ENCODE measurements at places on chromosomes 7 and 10.

DNA sequence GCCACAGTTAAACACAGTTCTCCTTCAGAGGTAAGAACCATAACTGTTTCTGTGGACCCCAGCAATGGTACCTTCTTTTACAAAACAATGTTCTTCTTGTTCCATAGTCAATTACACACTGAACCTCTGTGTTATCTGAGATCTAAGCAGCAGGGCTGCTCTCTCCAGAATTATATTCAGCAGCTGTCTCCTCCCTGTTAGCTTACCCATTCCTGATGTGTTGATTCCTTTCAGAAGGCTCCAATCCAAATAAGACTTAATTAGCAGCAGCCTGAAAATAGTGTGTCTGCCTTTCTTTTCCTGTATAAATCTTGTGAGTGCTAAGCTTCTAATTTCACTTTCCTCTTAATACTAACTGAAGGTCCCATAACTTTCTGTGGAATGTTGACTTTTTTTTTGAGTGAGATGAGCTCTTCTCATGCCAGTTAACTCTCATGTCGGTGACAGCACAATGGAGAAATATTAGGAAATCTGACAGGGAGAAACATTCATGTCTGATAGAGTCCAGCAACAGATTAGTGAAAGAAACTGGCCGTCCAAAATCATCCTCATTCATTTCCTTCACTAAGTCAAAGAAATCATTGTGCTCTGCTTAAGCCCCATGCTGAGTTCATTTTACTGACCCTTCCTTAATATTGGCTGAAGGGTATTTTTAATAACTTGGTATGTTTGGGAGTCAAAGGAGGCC lies 226.5 kb downstream of the PRKG1 start:
- no peak for DNase-seq

- no peak for DNase-seq
Observed at GRCh38 chr10:43079856-43080255, 3.0 kb downstream of the RET start.

GRCh38 chr7:102170393-102170970 lies 116.2 kb upstream of the SH2B2 start:
- peak; percentile 70 for DNase-seq

- DNase-seq, result peak; percentile 29
Observed at GRCh38 chr10:43683451-43684291, 35.0 kb upstream of the ZNF32 start.

- DNase-seq, result no peak
Observed at GRCh38 chr10:7320072-7320471, 90.8 kb downstream of the SFMBT2 start.

DNA sequence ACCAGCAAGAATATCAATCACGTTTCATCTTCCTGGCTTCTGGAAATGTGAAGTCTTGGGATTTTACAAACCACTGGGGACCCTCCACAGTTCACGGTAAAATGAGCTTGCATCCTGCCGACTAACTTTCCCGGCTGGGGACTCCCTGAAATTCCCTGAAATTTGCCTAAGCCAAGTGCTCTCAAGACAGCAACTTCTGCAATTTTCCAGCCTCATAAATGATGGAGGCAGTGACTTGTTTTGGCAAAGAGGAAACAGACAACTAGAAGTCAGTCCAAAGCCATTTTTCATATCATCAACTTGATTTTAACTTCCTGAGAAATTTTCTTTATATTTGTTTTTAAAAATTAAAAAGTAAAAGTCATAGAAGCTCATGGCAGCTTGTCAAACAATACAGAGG lies 212.3 kb downstream of the FANK1 start:
- no peak for DNase-seq

DNA sequence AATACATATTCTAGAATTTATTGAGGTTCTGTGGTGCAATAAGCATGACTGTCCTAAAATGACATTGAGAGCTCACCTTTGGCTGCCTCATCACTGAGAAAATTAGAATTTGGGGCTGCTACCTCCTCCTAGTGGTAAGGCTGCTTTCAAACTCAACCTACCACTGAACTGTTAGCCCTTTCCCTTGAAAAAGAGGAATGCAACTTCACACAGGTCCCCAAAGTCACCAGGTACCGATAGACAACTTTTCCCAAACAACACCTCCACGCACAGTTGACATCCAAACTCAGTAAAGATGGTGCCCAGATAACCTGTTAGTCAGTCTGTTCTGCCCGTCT lies 75.9 kb upstream of the SCIN start:
- DNase-seq, result no peak

- DNase-seq, result no peak
Observed at GRCh38 chr7:44381494-44382220, 56.3 kb upstream of the CAMK2B start.

- DNase-seq, result no peak
Observed at GRCh38 chr7:16412274-16413254, 8.8 kb downstream of the CRPPA start.

DNA sequence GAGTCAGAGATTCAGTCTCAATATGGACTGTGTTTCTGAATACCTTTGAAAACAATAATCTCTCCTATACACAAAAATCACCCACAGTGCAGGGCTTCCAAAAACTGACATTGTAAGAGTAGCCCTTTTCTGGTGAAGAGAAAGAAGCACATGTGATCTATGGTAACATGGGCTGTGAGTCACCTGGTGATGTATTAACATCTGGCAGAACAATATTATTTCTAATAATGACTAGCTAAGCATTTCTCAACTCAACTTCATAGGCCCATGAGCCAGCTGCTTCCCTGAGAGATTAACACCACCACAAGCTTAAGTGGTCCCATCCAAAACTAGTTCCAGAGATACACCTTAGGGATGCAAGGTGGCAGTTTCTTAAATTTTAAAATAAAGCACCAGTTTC lies 331.0 kb upstream of the NRP1 start:
- DNase-seq, result no peak

DNA sequence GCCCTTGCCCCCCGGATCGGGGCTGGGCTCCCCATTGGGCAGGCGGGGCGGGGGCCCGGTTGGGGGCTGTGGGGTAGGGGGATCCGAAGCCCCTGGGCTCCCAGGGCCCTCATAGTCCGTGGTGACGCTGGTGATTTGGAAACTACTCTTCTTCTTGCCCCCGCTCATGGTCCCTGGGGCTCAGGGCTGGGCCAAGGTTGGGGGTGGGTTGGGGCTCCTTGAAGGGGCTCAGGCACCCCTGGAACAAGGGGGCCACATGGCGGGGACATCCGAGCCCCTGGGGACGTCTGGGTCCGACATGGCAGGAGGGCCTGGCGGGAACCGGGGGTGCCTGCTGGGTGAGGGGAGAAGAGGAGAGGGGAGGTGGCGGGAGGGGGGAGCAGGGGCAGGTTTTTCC lies 1.1 kb downstream of the TSC22D4 start:
- no peak for DNase-seq

GRCh38 chr7:44440577-44441078 lies 49.8 kb downstream of the NUDCD3 start:
- DNase-seq, result no peak

GRCh38 chr7:49398746-49399145 lies 374.7 kb upstream of the VWC2 start:
- no peak for DNase-seq

GRCh38 chr10:124386186-124387077 lies 32.3 kb downstream of the OAT start:
- no peak for DNase-seq

GRCh38 chr7:1769286-1770200 lies 99.5 kb downstream of the ELFN1 start:
- no peak for DNase-seq

DNA sequence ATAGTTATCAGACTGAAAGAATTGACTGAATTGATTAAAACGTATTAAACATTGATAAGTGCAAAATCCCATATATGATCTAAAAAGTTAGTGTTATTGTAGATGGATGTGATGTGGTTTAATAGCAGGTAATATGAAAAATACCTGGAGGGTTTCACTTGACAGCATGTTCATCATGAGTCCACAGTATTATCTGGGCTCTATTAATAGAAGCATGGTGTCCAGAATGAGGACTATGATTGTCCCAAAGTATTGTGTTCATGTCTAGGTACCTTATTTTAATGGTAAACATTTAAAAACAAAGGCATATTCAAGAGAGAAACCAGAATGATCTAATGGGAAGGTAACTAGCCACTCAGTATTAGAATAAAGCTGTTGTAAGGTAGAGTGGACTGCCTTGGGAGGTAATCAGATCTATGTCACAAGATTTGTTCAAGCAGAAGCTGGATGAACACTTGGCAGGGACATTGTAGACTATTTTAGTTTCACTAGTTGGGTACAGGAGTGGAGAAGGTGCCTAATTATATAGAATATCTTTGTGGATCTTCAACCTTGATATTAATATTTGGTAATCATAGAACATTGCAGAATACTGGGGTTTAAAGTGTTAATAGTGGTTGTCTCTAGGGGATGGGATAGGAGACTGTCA lies 43.5 kb downstream of the MCU start:
- DNase-seq, result no peak

- DNase-seq, result no peak
Observed at GRCh38 chr7:50246551-50246950, 58.0 kb upstream of the IKZF1 start.

GRCh38 chr10:24963521-24964041 lies 11.2 kb upstream of the PRTFDC1 start:
- DNase-seq, result no peak

DNA sequence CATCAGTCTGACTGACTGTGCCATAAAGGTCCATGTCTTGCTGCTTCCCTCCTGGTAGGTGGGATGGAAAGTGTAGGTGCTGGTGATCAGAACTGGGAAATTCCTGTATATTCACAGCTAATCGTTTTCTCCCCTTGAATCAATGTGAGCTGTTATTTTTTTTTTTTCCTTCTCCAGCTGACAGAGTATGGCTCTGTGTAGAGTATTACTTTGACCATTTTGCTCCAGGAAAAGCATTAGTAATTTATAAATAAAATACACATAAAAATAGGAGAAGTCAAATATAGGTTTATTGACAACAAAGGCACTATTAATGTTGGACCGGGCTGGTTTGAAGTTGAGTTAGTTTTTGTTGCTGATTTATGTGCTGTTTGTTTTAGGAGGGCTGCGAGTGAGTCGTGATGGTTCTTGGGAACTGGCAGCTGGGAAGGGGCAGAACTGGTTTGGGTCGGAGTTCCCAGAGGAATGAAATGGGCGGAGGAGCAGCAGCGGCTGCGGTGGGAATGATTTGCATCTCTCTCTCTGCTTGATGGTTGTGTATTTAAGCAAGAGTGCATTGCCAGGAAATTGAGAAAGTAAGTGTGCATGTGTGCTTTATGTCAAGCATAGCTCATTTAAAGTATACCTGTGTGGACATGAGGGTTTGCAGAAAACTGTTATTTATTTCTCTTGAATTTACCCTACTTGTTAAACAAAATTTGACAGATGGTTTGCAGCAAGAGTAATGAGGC lies 80.9 kb downstream of the LRMDA start:
- no peak for DNase-seq

GRCh38 chr10:59839576-59839975 lies 66.8 kb downstream of the CCDC6 start:
- peak; percentile 73 for DNase-seq

DNA sequence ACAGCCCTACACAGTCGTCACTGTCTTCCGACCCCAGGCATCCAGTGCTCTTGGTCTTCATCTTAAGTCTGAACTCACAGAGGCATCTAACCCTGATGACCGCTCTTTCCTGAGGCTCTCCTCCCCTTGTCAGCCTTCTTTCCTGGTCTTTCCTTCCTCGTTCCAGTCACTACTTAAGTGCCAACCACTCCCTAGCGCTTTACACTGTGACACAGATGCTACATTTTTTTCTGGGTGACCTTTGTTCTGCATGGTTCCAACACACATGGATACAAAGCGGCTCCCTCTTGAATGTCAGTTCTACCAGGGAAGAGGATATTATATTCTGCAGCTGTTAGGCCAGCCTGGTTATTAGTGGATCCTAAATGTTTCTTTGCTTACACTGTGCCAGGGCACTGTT lies 12.7 kb downstream of the YWHAG start:
- no peak for DNase-seq

DNA sequence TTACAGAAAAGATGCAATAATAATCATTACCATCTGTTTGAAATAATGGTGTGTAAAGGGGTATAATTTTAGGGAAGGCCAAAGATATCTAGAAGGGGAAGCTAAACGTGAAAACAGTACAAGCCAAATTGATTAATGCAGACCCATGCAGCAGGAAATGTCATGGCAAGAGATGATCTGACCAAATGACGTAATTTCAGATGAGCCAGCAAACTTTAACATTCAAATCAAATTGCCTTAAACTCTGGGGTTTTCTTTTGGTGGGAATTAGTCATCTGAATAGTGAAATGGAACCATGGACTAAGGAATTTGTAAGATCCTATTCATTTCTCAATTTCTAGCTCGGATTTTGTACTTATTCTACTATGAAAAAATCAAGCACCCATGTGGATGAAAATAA lies 21.4 kb upstream of the SCIN start:
- DNase-seq, result no peak

GRCh38 chr10:69636626-69637605 lies 6.9 kb downstream of the FAM241B start:
- DNase-seq, result no peak

GRCh38 chr10:15472431-15473395 lies 101.6 kb upstream of the FAM171A1 start:
- DNase-seq, result peak; percentile 64

GRCh38 chr7:141381794-141382427 lies 169.3 kb upstream of the AGK start:
- no peak for DNase-seq

- no peak for DNase-seq
Observed at GRCh38 chr7:111743244-111743847, 181.1 kb upstream of the IMMP2L start.

DNA sequence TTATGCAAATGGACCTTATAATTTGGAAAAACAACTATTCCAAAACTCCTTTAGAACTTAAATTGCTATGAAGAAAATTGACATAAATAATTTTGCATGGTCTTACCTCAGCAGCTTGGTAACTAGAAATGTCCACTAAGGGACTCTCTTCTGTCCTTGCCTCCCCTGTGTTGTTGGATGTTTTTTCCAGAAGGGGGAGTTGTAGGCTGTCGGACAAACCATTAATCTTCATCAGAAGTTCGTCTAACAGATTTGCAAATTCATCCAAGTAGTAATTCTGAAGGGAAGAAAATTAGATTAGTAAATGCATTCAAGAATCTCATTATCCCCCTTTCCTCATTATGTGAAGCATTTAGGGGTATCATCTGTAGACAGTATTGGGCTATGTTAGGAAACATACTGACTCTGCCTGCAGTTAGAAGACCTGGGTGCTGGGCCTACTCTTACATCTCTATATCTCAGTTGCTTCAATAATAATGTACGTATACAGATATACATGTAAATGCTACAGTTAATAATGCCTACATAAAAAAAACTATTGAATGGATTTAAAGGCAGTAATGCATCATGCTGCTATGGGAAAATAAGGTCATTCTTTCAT lies 155.6 kb downstream of the PKD1L1 start:
- no peak for DNase-seq

GRCh38 chr7:133484086-133484485 lies 231.2 kb downstream of the EXOC4 start:
- no peak for DNase-seq
